ENCODE measurements at places on chromosomes 5 and 9. TPM values are rescaled to one million over a fixed set of nuclear protein-coding genes. Genes with fewer than 3 reads are reported as not detected.

DNA sequence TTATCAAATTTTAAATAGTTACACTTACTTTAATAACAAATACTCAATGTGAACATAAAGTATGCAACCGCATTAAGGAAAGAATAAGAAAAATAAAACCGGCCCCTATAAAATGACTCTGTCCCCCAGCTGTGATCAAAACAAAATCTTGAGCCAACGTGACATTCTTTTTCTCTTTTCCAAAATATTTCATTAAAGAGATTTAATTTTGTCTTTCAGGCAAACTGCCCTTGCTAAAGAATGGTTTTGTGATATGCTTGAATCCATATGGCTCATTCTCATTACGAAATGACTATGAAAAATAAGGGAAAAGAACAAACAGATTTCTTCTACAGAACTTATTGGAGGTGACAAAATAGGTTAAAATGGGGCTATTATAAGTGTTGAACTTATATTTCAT, 197.0 kb downstream of the NR2F1-AS1 start:
- H3K27me3 ChIP-seq = no peaks in the 10 kb centered on the region
- no peak for DNase-seq
- H3K27ac ChIP-seq = no peak overlapping the region

DNA sequence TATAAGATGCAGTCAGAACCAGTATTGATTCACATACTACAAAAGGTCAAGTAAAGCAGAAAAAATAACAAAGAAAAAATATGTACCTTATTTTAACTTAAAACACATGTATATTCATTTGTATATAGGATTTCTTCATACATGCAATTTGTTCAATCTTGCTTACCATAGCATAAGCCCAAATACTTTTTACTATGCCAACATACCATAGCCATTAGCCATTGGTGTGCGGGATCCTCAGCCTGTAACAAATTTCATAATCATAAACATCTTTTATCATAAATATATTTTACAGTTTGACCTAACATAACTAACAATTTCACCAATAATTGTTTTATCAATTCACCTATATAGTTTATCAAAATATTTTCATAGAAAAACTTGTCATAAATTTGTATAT, 51.1 kb downstream of the MPDZ start:
- no peaks in the 10 kb centered on the region for H3K36me3 ChIP-seq
- H3K27ac ChIP-seq = no peak overlapping the region
- no peak overlapping the region for H3K4me3 ChIP-seq

DNA sequence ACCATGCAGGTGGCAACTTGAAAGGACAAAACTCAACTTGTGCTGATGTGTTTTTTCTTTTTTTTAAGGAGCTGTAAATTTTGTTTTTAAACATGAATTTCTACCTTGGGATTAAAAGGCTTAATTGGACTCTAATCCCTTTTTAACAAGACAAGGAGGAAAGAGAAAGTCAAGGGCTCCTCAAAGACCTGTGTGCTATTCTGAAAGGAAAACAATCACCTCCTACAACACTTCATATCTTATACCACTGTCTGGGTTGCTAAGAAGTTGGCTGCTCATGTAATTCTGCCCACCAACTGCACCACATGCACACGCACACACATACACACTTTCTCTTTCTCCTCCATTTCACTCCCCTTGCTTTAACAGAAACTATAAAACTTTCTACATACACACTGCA, 78.6 kb downstream of the SH3RF2 start:
- H3K27me3 ChIP-seq = no peaks in the 10 kb centered on the region
- H3K4me3 ChIP-seq = no peak overlapping the region
- no peak overlapping the region for H3K27ac ChIP-seq

- no peaks in the 10 kb centered on the region for H3K4me1 ChIP-seq
- peaks cover 6% of the 10 kb centered on the region for H3K27me3 ChIP-seq
- H3K27ac ChIP-seq = no peak overlapping the region
- DNase-seq = no peak
- no peaks in the 10 kb centered on the region for H3K36me3 ChIP-seq
Observed at GRCh38 chr5:180718810-180719453, 20.9 kb downstream of the OR2Y1 start.

DNA sequence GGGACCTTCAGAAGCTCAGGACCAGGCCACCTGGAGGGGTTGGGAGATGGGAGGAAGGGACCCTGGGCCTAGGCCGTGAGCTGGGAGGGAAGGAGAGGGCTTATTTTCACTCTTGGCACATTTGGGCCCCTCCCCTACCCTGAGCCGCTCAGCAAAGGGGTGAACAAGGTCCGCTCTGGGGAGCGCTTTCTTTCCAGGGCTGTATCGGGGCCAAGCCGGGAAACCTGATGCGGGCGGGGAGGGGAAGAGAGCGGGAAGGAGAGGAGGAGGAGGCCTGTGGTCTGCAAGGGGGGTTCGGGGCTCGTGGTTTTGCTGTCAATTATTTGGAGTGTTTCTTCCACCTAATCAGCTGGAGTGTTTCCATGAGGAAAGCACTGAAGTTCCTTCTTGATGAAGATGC, 62.7 kb upstream of the RXRA start:
- H3K27me3 ChIP-seq = peaks cover 15% of the 10 kb centered on the region

DNA sequence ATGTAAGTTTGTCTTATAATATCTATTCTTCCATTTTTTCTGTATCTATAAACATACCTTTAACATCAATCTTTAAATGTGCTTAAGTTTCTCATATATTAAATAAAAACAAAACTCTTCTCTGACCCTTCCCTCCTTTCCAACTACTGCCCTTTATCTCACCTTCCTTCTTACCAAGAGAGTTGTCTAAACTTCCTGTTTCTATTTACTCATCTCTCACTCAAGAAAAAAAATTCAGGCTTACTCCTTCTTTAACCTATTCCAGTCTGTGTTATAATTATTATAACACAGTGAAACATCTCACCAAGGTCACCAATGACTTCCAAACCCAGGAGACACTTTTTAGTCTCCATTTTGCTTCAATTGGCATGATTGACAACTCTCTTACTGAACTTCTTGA, 140.9 kb downstream of the CCDC171 start:
- H3K36me3 ChIP-seq = no peaks in the 10 kb centered on the region
- H3K27me3 ChIP-seq = no peaks in the 10 kb centered on the region
- DNase-seq = no peak
- no peak overlapping the region for H3K27ac ChIP-seq
- no peaks in the 10 kb centered on the region for H3K4me1 ChIP-seq

Gene CARTPT
- not detected for total RNA-seq

Measured in suprapubic skin (tissue), 4 donors.